Motor neuron (in vitro differentiated cells): ENCODE measurements at places on chromosomes 5 and 9. TPM values are rescaled to one million over a fixed set of nuclear protein-coding genes. Genes with fewer than 3 reads are reported as not detected.
A peak's percentile ranks its signal among the peaks of the same experiment; 100 is the strongest.

Gene CRAT
- 17.7 and 19.3 TPM in 2 replicates for total RNA-seq

Gene KIF27
- total RNA-seq = 4.9 and 5.7 TPM in 2 replicates

Gene ROPN1L
- 1.1 and 1.6 TPM in 2 replicates for total RNA-seq

Gene PROB1
- total RNA-seq = 1.2 TPM in 2 replicates

Gene GPRIN1
- total RNA-seq = 1.1 and 1.2 TPM in 2 replicates

Gene SPINK1
- total RNA-seq = 3.1 TPM in 1 of 2 replicates, not detected in the other

GRCh38 chr5:72122602-72123001 lies 15.3 kb downstream of the MAP1B start:
- ATAC-seq = peak; percentile 61

GRCh38 chr5:43649256-43649655 lies 46.3 kb downstream of the NNT start:
- no peak for ATAC-seq

DNA sequence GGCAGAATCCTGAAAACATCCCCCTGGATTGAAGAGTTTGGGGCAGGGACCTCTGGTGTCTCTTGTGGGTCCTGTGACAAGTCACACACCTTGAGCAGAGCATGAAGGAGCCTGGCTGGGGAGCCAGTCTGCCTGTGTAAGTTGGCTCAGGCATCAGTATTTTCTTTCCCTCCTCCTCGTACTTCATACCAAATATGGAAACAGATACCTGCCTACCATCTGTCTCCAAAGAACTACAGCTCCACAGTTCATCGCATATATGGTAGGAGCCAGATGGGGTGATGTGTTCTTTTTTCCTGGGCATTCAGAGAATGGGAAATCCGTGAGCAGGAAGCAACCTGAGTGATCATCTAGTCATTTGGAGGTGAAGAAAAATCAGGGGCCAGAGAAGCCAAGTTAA lies 177.3 kb upstream of the RAD23B start:
- no peak for ATAC-seq

GRCh38 chr5:125298258-125298657 lies 551.8 kb upstream of the ZNF608 start:
- no peak for ATAC-seq

DNA sequence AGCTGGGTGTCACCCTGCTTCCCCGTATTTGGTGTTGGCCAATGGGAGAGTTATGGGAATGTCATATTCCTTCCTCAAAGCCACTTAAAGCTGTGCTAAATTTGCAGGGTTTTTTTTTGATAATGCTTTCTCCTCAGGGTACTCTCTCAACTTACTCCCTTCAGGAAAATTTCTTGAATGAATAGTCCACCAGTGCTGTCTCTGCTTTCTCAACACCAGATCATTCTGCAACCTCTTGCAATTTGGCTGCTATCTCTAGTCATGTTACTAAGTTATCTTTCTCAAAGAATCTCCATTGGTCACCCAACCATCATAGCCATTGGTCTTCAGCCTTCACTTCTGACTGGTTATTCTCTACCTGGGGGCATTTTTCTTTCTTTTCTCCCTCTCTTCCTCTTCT lies 13.4 kb upstream of the TNFAIP8 start:
- ATAC-seq = no peak

DNA sequence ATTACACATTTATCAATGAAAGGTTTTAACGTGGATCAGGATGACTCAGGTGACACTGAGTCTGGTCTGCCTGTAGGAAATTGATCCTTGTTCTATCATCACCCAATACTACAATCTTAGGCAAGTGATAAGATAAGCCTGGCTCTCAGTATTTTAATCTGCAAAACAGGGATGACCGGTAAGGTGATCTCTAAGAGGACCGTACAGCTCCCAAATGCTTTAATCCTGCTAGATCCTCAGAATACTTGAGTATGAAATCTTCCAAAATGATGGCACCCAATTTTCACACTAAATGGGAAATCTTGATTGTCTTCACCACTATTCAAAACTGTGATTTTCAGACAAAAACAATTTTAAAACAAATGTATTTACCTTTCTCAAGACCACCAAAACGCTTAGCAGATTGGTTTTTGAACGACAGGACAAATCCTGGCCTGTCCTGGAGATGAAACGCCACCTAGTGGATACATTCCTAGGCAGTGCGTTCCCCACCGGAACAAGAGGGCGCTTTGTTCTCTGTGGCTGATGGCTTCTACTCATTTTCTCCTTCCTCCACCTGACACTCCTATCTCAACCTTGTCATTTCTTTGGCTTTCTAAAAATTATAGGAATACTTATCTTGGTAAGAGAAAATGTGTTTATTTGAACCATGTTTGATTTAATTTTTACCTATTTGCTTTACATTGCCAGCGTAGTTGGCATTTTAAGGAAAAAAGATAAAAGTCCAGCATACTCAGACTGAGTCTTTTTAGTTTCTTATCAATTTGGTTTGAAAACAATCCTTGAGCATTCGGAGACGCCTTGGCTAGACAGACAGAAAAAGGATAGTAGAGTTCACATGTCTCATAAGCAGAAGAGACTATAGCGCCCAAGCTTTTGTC lies 41.2 kb upstream of the VCAN start:
- ATAC-seq = no peak

DNA sequence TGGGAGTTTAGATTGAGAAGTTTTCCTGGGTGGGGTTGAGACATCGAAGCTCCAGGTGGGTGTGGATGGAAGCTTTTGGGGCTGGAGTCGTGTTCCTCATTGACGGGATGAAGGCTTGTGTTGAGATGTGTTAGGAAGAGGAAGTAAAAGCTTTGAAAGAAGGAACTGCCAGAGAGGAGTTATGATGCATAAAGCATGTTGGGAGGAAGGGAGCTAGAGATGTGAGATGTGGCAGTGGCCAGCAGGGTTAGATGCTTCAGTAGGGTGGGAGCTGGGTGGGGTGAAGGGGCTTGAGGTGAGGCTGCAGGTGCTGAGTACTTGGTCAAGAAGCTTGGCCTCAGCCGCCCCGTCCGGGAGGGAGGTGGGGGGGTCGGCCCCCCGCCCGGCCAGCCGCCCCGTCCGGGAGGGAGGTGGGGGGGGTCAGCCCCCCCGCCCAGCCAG lies 56.7 kb downstream of the HSPA4 start:
- no peak for ATAC-seq

DNA sequence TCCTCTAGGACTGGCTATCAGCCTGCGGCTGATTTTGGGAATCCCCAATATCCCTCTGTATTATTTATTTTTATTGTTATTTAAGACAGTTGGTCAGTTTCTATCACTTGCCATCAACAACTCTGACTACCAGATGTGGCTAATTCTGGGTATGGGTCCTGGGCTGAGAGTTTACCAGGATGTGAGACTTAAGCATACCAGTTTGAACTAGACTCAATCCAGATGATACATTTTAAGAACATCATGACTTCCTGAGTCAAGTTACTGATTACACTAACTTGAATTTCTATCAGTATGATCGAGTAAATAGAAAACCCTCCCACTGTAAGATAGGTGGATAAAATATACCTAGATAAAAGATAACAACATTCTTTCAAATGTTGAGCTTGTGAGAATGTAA lies 634.0 kb downstream of the MAT2B start:
- ATAC-seq = no peak

DNA sequence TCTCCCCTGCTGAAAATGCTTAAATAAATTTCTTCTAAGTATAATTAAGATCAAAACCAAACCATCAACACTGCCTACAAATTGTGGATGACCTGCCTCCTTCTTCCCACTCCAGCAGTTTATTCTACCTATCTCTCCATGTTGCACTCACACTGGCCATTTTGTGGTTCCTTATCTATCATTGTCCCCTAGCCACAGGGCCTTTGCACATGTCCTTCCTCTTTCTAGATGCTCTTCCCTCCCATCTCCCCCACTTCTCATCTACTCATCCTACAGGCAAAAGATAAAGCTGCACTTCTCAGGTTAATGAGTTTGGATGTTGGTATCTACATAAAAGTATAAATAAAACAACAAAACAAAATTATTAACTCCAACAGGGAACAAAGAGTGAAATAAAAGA lies 70.6 kb upstream of the CCNG1 start:
- ATAC-seq = no peak
